Effector memory CD4-positive, alpha-beta T cell (primary cell): ENCODE measurements at places on chromosomes 1 and 21.

DNA sequence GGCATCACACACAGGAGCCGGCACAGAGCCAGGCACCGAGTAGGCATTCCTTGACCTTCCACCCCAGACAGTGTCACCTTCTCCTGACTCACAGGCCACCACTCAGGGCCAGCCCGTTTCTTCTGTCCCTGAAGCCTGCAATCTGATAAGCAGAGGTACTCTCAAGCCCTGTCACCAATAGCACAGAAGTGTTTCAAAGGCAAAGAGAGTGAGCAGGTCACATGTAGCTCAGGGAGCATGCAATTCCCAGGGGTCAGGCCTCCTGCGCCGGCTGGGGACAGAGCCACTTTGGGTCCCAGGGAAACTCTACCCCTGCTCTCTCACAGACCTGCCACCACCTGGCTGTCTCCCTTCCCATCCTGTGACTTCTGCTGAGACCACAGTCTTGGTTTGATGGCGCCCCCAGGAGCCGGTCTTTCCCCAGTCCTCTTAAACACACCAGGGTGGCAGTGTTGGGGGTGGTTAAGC lies 13.2 kb downstream of the CAPN9 start:
- DNase-seq: no peak

- DNase-seq: no peak
Observed at GRCh38 chr1:166145499-166145898, 21.3 kb downstream of the FAM78B start.

GRCh38 chr1:109765896-109766615 lies 2.3 kb upstream of the EPS8L3 start:
- DNase-seq: no peak

DNA sequence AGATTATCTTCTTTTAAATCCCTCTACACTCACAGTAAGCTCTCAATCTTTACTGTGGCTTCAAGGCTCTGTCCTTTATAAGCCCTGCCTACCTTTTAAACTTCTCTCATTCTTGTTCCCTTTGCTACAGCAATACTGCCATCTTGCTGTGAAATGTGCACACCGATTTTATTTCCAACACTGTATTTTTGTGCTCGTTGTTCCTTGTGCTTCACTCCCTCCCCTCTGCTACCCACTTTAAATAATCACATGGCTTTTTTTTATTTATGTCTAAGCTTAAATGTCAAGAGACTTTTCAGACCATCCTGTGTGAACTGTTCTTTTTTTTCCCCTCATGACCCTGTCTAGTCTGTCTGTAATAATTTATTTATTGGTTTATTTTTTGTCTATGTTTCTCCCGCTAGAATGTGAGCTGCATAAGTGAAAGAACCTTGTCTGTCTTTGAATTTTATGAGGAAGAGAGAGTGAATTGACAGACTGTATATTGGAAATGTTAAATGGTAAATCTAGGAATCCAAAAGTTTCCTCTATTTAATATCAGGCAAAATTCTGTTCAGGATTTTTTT lies 45.7 kb downstream of the ABCD3 start:
- no peak for DNase-seq

- no peak for DNase-seq
Observed at GRCh38 chr1:107135463-107135862, 5.4 kb upstream of the NTNG1 start.

DNA sequence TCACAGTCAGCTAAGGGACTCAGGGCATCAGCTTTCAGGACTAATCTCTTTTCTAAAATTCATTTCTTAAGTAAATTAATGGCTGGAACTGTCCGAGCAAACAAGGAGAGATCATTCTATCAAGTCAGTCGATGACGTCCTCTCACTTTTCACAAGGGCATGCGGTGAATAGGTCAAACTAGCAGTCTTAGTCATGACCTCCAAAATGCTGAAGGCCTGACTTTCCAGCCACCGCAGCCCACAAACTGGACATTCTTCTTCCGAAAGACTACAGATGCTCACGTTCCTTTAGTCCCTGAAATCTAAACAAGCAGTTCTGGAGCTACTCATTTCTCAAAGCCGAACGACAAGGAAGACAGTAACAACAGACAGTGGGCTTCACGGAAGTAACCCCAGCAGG lies 127.9 kb downstream of the TIAM1 start:
- DNase-seq: no peak

DNA sequence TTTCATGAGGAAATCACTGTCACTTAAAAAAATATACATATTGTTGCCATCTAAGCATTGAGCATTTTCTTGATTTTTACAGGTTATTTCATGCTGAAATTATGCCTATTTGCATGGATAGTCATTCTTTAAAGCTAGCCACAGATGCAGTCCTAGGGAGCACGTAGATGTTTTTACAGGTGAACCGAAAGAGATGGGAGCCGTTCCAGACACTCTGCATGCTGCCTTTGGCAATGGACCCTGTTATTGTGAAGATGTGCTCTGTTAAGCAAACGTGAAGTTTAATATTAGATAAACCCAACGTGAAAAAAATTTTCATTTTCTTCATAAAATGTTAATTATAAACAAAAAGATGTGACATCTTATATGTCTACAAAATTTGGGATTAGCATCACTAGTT lies 7.1 kb downstream of the PROX1 start:
- DNase-seq: no peak
